ENCODE measurements at places on chromosomes 6 and 20.

- no peak for DNase-seq
Observed at GRCh38 chr20:10954908-10955580, 281.2 kb upstream of the JAG1 start.

DNA sequence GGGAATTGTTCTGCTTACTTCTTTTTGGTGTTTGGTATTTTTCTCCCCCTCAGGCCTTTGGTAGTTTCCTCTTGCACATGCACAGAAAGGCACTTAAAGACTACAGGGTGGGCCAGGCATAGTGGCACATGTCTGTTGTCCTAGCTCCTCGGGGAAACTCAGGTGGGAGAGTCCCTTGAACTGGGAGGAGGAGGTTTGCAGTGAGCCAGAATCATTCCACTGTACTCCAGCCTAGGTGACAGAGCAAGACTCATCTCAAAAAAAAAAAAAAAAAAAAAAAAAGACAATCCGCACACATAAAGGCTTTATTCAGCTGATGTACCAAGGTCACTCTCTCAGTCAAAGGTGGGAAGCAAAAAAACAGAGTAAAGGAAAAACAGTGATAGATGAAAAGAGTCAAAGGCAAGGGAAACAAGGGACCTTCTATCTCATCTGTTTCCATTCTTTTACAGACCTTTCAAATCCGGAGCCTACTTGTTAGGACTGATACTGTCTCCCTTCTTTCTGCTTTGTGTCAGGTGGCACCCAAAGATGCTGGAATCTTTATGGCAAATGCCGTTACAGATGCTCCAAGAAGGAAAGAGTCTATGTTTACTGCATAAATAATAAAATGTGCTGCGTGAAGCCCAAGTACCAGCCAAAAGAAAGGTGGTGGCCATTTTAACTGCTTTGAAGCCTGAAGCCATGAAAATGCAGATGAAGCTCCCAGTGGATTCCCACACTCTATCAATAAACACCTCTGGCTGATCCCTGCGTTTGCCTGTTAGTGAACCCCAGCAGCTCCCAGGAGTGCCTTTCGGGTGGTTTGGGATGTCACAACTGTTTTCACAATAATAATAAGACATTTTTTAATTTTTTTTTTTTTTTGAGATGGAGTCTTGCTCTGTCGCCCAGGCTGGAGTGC, 9.3 kb downstream of the DEFB123 start:
- no peak for DNase-seq

DNA sequence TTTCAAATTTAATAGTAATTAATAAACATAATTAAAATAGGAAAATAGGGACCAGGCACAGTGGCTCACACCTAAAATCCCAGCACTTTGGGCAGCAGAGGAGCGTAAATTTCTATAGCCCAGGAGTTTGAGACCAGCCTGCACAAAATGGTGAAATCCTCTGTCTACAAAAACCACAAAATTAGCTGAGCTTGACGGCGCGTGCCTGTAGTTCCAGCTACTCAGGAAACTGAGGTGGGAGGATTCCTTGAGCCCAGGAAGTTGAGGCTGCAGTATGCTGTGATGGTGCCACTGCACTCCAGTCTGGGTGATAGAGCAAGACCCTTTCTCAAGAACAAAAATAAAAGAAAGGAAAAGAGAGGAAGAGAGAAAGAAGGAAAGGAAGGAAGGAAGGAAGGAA, 1387.0 kb upstream of the ADGRB3 start:
- no peak for DNase-seq

DNA sequence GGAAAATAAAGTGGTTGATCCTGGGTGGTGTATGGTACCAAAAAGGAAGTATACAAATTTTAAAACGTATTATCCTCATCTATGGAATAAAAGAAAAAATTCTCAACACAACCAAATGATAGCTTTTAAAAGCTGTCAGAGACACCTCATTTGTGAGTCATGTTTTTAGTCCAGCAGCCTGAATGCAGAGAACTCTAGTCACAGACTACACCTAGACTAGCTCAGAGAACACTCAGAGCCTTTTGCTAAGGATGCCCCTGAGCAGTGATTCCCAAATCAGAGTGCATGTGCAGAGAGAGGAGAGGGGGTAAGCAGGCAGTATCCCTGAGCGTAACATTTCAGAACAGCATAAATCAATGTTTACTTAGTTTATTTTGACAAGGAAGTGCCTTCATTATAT, 809.3 kb downstream of the HACE1 start:
- no peak for DNase-seq

- DNase-seq, result no peak
Observed at GRCh38 chr20:50820515-50821256, 25.8 kb downstream of the BCAS4 start.

DNA sequence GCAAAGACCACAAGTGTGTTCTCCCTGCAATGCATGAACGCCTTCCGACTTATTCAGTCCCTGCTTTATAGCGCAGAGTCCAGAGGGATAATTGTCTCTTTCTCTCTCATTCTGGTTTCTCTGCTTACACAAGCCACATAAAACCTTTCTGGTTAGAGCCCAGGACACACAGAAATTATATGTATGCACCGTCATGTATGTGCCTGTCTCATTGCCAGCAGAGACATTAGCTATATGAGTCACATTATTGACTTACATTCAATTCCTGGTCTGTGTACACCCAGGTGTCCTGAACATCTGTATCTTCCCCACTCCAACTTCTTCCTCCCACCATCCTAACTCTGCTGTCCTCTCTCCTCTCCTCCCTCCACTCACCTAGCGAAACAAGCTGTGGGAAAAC, 44.0 kb downstream of the LRFN2 start:
- no peak for DNase-seq

- peak; percentile 48 for DNase-seq
Observed at GRCh38 chr20:54173653-54174456, at the start of gene CYP24A1. Gene CYP24A1 (minus strand): TSS chr20:54173986. CDS start chr20:54173579, 407 bp downstream.

DNA sequence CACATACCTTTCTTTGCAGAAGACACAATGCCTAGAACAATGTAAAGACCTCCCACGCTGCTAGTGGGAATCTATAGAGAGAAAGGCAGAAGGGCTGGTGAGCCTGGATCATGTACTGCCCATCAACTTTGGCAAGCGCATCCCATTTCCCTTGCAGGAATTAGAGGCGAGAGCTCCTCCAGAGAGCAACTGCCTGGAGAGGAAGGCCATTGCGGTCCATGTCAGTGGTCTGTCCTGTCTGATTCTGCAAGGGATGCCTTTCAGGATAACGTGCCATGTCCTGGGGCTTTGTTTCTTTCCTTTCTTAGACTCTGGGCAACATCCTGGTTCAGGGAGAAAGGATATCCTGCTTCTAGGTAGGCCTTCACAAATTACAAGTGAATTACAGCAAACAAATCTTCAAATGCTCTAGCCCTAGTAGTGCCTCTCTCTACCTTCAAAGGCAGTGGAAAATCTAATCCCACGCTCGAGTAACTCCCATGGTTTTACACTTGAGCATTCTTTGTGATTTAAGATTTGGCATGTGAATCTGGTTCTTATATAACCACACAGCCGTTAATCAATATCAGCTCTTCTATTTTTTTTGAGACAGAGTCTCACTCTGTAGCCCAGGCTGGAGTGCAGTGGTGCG, 38.5 kb downstream of the GCNT2 start:
- no peak for DNase-seq

- no peak for DNase-seq
Observed at GRCh38 chr20:41141153-41141815, 3.9 kb downstream of the PLCG1 start.

GRCh38 chr20:25178563-25179438, 16.7 kb upstream of the ENTPD6 start:
- DNase-seq, result peak; percentile 83

DNA sequence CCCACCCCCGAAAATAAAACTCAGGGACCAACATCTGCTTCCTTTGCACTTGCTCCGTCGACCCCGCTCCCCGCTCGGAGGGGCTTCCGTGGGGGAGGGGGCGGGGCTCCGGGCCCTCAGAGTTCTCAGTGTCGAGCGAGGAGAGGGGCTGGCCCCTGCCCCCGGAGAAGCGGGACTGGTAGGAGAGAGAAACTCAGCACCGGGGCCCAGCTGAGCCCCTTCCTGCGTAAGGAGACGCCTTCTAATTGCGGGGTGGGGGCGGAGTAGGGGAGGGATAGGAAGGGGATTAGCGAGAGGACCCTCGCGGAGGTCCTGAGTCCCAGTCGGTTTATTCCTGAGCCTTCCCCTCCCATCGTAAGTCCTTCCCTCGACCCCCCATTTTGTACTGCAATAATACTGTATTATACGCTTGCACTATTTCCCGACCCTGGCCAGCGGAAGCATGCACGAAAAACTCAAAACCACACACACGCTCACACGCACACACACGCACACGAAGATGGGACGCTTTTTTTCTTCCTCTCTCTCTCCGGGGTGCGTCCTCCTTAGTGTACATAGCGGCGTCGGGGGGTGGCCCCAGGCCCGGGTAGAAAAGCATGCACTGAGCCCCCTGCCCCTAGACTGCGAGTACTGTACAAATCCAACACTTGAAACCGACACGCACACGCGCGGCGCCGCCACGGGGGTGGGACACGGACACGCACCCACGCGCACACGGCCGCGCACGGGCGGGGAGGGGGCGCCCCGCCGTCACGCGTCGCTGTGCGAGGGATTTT, 22.1 kb upstream of the SLC22A7 start:
- DNase-seq, result no peak

GRCh38 chr20:25586877-25587276, 1.5 kb upstream of the NINL start:
- peak; percentile 18 for DNase-seq

DNA sequence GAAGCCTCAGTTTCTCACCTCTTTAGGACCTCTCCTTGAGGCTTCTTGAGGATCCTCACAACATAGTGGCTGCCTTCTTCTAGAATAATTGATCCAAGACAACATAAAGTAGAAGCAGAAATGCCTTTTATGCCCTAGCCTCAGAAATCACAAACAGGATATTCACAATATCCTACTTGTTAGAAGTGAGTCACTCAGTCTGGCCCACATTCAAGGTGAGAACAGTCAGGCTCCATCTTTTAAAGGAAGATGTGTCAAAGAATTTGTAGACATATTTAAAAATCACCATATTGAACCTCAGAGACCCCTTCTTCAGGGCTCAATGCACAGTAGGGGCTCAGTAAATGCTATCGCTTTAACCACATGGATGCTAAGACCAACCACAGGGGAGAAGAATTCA, 20.8 kb upstream of the FAM83D start:
- no peak for DNase-seq

DNA sequence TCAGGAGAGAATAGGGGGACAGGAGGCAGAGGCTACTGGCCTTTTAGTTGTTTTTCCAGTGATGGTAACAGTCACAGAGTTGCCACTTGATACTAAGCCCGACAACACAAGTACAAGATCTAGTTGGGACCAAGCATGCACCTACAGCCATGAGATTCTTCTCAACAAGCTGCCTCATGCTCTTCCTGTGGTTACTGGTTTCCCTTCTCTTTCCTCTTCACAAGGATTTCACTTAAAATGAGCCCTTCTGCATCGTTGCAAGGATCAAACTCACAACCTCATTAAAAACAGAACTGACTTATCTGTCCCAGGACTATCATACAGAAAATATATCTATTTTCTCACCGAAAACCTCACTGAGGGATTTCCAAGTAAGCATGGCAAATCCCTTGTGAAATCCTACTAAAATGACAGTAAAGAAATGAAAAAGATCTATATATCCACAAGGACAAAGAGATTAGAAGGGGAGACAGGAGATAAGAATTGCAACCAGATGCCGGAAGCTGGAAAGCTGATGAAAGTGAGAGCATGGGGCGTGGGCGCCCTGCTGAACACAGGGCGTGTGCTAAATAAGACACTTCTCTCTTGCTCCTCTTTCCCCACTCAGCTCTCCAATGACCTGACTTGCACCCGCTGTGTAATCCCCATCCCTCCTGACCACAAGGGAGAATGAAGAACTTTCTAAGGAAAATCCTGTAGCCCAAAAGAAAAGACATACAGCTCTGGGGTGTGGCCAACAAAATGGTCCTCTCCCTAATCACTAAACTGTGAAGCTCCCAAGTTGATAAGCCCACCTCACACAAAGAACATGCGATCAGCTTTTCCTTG, 13.4 kb downstream of the MTFR2 start:
- no peak for DNase-seq

GRCh38 chr20:40304119-40304613, 384.9 kb downstream of the MAFB start:
- peak; percentile 15 for DNase-seq

GRCh38 chr20:19727251-19727847, 30.7 kb upstream of the RIN2 start:
- DNase-seq, result no peak

GRCh38 chr20:14986656-14987055, 649.2 kb upstream of the FLRT3 start:
- no peak for DNase-seq

GRCh38 chr6:12637960-12638641, 78.5 kb upstream of the PHACTR1 start:
- DNase-seq, result peak; percentile 90

DNA sequence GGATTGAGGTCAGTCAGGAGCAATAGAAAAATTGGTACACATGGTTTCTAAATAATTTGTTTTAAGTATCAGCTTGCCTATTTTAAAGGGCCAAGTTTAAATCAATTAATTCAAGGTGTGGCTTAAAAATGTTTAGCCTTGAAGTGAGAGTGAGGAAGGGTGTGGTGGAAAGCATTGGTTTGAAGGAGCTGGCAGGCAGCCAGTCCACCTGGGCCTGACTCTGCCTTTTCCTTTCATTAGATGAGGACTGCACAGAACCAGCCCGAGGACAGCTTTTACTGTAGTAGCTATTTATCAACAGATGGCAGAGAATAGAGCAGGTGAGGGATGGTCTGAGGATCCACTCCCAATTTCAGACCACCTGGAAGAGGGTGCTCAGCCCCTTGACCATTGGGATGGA, 42.4 kb downstream of the DHX35 start:
- DNase-seq, result no peak

- no peak for DNase-seq
Observed at GRCh38 chr20:57131601-57132391, 134.6 kb downstream of the BMP7 start.

- no peak for DNase-seq
Observed at GRCh38 chr20:8844179-8844578, 224.7 kb upstream of the PLCB4 start.

DNA sequence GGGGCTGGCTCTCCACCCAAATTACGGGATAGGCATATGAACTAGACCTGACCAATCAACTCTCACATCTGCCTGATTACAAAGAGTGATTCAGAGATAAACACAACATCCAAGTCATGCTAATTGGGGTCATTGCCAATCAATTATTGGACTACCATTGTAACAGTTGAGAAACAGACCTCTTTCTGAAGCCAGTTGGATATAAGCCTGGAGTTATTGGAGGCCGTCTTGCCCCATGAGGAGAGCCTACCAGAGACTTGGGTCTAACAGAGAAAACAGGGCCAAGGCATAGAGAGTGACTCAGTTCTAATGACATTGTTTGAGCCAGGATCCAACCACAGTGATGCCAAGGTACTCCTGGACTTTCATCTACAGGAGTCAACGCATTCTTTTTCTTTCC, 39.4 kb upstream of the HIVEP2 start:
- DNase-seq, result no peak

DNA sequence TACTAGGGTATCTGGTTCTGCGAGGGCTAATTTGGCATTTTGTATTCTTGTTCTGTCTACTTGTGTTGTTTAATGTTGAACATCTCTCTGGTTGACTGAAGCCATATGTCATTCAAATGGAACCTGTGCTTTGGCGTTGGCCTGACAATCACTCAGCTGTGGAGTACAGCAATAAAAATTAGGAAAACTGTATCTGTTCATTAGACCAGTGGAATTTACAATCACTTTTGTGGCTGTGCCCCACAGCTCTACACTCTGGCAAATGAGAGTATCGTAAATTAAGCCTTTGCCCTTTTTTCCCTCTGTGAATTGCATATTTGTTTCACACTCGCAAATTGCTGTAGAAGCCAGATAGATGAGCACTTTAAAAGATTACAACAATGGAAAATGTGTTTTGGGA, 102.0 kb downstream of the ARID1B start:
- peak; percentile 24 for DNase-seq
